ENCODE measurements at places on chromosomes 3 and 15.

- DNase-seq = no peak
Measured at GRCh38 chr3:142215106-142215505, 10.3 kb downstream of the GK5 start.

- DNase-seq = no peak
Measured at GRCh38 chr15:70523192-70523591, 240.2 kb downstream of the UACA start.

- no peak for DNase-seq
Measured at GRCh38 chr3:159828542-159828943, 160.1 kb upstream of the IL12A start.

- DNase-seq = peak; percentile 67
Measured at GRCh38 chr3:124248471-124249028, 256.6 kb upstream of the ROPN1 start.

DNA sequence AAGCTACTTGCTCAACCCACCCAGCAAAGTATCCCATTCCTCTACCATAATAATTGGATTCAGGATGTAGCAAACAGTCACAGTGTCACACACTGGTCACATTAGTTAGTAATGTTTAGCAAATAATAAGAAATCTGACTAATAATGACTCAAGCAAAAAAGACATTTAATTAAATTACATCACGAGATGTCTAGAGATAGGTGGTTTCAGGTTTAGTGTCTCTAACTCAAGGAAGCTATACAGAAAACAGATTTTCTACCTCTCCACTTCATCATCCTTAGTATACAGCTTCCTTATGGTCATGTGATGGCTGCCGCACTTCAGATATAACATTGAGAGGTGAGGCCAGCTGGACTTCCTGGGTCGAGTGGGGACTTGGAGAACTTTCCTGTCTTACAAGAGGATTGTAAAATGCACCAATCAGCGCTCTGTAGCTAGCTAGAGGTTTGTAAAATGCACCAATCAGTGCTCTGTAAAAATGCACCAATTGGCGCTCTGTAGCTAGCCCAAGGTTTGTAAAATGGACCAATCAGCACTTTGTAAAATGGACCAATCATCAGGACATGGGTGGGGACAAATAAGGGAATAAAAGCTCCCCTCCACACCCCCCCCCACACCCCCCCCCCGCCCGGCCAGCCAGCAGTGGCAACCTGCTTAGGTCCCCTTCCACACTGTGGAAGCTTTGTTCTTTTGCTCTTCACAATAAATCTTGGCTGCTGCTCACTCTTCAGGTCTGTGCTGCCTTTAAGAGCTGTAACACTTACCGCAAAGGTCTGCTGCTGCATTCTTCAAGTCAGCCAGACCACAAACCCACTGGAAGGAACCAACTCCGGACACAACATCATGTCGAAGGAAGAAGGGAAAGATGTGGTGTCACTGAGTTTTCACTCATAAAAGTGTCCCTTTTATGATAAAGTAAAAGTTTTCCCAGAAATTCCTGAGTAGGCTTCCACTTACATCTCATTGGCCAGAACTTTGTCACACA, 24.9 kb upstream of the ARPIN start:
- no peak for DNase-seq

DNA sequence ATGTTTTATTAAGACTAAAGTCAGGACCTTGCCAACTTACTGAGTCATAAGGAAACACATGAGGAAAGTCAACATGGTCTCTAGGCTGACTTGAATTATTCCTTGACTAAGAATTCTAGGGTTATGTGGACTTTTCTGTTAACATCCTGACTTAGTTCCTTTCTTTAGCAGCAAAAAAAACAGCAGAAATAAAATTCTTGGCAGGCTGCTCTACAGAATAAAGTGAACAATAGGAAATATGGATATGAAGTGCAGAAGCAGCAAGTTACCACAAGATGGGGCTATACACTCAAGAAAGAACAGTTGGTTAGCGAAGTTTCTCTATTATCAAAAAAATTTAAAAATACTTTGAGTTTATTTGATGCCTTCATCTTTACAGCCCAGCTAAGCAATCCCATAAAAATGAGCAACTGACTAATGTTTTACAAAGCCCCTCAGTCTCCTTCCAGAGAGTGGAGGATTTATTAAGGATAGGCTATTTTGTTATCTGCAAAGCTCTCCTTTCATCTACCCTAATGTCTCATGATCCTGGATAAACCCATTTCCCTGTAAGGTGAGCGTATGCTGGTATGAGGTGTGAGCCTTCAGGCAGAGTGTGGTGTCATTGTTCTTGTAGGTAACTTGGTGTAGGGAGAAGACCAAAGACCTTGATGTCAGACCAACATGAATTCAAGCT, 23.1 kb upstream of the MCCC1 start:
- no peak for DNase-seq

- no peak for DNase-seq
Measured at GRCh38 chr3:123151251-123151705, 50.5 kb upstream of the SEC22A start.
